ENCODE measurements at places on chromosomes 4 and X.

DNA sequence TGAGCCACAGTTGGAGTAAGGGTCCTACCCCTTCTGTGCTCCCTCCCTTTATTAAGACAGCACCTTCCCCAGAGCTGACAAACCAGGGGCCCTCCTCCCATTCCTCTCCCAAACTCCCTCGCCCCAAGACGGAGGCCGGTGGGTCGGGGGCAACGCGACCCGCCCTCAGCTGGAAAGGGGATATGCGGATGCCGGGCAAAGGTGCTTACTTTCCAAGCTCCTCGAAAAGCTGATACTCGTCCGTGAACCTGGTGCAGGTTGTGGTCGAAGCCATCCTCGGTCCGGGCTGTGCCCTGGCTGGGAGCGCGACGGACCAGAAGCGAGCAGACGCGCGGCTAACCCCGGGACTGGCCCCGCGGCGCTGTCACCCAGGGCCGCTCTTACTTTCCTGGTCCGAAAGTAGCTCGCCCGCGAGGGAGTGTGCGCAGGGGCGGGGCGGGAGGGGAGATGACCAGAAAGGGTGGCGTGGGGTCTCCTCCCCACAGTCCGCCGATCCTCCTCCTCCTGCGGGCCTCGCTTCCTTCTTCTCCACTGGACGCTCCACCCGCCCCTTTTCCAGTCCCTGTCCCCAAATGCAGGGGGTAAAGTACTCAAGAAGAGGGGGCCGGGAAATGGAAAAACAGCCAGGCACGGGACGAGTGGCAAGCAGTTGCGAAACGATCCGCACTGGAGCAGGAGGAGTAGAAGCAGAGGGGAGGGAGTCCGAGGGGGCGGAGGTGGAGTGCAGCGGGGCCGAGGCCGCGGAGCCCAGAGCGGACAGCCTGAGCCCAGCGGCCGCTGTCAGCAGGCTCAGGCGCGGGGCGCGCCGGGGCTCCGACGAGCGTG is 531 bp downstream of the CAMK2D start:
- peak; percentile 88 for DNase-seq

- DNase-seq = no peak
These were observed 126.2 kb downstream of the KLHL13 start for GRCh38 chrX:117990438-117990837.

DNA sequence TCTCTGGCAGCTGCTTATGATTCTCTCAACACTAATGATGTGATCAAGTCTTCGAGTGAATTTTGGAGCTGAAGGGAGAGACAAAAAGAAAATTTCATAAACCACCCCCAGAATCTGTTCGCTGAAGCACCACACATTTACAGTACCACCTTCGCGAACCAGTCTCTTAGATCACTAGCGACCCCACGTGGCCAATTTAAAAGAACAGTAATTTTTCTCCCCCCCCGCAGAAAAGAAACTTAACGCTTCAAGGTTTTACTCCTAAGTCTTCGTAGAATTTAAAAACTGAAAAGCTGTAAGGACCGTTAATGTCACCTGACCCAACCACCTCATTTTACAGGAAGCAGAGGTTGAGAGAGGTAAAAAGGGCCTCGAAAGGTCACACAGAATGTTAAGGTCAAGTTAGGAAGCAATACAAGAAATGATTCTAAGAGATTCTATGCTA is 187.5 kb downstream of the QDPR start:
- peak; percentile 20 for DNase-seq

- DNase-seq = no peak
These were observed 59.4 kb upstream of the EDNRA start for GRCh38 chr4:147421456-147421855.

DNA sequence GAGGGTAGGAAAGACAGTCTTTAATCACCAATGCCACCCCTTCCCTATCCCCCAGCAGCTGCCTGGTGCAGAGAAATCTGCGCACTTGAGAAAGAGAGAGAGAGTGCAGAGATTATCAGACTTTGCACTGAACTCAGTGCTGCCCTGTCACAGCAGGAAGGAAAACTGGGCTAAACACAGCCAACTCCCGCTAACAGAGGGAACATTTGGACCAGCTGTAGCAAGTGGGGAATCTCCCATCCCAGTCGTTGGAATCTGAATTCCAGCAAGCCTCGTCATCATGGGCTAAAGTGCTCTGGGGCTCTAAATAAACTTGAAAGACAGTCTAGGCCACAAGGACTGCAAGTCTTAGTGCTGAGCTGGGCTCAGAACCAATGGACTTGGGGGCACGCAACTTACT is 168.7 kb downstream of the DLG3 start:
- DNase-seq = no peak

DNA sequence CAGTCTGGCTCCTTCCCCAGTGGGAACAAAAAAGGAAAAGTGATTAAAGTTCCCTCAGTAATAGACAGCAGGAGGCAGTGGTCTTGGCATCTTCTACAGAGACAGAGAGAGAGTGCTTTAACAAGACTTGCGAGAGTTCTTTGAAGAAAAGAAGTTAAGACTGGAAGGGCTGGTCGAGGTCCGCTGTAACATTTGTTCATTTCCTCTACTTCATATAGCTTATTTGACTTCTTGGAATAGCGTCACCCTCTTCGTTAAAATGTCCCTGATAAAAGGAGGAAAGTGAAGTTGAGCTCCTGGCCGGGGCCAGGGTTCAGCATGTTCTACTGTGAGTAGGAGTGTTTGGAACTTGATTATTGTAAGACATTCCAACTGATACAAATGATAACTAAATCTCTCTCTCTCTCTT is 179.8 kb downstream of the SLIT2 start:
- no peak for DNase-seq

DNA sequence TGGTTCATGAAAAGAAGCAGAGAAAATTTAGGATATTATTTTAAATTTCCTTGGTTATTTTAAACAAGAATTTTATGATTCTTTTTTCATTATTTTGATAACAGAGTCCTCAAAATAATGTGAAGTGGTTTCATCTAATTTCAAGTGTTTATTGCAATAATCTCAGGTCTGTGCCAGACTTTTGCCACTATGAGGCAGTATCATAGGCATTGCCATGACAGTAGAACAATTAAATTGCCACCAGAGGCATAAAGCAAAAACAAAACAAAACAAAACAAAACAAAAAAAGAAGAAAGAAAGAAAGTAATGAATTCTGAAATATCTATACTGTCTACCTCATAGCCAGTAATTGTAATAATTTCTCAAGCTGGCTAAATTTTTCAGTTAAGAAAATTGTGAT is 739.2 kb downstream of the KCTD8 start:
- no peak for DNase-seq

DNA sequence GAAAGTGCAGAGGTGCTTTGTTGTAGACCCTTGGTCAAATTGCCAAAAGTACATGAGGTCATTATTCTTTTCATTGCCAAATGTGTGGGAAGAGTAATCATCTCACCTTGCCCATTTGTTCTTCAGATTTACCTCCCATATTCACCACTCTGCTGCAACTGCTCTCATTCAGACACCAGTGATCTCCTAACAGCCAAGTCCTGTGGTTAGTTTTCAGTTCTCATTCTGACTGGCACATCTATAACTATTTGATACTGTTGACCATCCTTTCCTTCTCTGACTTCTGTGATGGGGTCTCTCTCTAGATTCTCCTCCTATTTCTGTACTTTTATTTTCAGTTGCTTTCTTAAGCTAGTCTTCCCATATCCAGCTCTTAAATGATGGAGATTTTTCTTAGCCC is 39.8 kb downstream of the GRIA3 start:
- DNase-seq = no peak

- no peak for DNase-seq
These were observed 40.0 kb downstream of the ACSL1 start for GRCh38 chr4:184785813-184786212.

DNA sequence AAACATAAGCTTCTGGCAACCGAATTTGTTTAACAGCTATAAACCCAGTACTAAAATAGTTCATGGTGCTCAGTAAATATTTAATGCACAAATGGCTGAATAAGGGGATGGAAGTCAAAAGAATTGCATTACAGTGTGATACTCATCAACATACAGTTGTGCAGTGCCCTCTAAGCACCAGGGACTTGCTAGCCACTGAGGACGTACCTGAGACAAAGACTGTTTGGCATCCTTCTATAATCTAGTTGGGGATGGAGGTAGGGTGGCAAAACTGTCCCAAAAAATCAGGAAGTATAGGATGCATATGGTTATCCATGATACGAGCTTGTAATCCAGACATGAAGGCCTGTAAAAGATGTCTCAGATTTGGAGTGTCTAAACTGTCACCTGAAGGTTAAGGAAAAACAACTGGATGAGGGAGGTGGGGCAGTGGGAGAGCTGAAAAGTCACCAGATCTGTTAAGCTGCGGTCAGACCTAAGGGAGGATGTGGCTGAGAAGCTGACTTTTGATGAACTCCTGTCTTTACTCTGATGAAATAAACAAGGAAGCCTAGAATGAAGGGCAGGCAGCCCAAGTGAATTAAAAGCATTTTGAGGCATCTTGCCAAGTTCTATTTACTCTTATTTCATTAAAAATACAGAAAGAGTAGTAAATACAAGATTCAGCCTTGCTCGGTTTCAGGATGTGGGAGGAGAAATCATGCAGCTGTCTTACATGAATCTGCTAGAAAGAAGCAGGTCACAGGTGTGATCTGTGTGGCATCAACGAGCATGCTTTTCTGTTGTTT is 12.0 kb upstream of the CD38 start:
- DNase-seq = no peak

DNA sequence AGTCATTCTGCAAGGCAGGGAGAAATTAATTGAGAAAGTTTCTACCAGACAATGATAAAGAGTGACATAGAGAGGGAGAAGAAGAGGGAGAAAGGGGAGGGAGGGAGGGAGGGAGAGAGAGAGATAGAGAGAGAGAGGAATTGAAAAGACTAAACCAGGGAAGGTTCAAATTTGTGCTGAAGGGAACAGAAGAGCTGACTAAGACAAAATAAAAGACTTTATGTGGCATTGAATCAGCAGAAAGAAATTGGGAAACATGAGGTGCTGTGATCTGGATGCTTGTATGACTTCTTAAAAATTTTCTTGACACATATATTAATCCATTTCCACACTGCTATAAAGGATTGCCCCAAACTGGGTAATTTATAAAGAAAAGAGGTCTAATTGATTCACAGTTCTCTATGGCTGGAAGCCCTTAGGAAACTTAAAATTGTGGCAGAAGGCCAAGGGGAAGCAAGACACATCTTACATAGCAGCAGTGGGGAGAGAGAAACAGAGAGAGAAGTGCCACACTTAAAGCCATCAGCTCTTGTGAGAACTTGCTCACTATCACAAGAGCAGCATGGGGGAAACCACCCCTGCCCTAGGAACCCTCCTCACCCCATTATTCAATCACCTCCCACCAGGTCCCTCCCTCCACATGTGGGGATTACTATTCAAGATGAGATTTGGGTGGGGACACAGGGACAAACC is 13.5 kb upstream of the CXCL6 start:
- no peak for DNase-seq

- DNase-seq = no peak
These were observed 44.3 kb upstream of the FAM47C start for GRCh38 chrX:36963852-36964251.

DNA sequence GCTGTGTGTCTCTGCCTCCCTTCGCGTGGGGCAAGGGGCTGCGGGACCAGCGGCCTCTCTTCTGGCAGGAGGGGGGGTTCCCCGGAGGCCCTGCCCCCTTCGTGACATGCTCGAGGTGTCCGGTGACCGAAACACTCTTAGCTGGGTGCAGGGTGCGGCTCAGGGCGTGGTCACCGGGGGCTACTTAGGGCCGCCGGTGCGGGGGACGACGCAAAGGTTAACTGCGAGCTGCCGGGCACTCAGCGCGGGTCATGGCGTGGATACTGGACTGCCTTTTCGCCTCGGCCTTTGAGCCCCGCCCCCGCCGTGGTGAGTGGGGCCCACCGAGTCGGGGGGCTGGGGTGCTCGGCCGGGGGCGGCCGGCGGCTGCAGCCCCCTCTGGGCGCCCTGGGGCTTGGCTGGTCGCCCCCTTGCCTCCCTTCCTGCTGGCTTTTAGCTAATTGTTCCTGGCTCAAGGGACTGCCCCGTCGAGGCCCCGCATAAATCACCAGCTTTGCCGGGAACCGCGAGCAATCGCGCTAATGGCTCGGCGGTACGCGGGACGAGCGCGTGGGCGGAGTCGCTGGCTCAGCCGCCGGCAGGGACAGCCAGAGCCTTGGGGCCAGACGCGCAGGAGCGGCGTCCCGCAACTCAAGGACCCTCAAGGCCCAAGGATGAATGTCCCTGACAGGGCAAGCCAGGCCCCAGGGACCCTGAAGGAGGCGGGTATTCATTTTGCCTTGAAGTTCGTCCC is at the start of gene ARHGAP36:
Gene ARHGAP36 (plus strand): TSS at position 211 of the 733 bp plus-strand sequence. CDS start 23,320 bp downstream, outside the sequence.
- no peak for DNase-seq

- peak; percentile 76 for DNase-seq
These were observed 23.6 kb upstream of the TBC1D14 start for GRCh38 chr4:6885953-6886557.

GRCh38 chr4:175635546-175635945 is 176.5 kb downstream of the GPM6A start:
- DNase-seq = no peak

DNA sequence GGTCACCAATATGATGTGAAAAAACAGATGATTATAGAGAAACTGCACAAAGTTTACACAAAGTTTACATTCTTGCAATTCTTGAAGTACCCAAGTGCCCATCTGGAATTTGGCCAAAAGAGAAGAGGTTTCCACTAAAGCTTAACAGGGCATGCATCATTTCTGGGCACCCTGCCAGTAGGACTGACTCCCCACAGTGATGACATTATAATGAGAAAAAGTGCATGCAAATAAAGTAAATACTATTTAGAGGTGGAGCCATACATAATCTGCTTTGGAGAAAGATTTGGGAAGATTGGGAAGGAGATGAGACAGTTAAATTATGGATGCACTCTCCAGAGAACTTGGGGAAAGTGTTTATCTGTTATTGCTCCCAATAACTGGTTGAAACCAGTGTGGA is 93.7 kb upstream of the TRPC3 start:
- DNase-seq = no peak

DNA sequence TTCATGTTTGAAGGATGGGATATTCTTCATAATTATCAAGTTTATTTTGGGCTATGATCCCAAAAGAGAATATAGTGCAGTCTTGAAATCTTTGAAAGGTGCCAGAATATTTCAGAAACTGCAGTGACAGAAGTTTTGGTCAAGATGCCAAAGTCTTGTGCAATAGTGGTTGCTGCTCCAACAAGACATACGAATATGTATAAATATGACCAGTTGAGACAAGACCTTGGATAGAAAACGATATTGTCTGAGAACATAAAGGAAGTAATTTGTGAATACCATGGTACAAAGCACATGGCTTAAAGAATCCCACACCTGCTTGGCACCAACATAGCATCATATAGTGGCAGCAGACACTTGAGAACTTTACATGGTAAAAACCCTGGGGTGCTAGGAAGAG is 48.6 kb upstream of the AMELX start:
- DNase-seq = no peak

- DNase-seq = no peak
These were observed 97.0 kb upstream of the LDB2 start for GRCh38 chr4:16995451-16995850.

GRCh38 chr4:4574052-4574451 is 32.2 kb upstream of the STX18 start:
- no peak for DNase-seq

- DNase-seq = no peak
These were observed 44.1 kb downstream of the AFM start for GRCh38 chr4:73525611-73526010.

DNA sequence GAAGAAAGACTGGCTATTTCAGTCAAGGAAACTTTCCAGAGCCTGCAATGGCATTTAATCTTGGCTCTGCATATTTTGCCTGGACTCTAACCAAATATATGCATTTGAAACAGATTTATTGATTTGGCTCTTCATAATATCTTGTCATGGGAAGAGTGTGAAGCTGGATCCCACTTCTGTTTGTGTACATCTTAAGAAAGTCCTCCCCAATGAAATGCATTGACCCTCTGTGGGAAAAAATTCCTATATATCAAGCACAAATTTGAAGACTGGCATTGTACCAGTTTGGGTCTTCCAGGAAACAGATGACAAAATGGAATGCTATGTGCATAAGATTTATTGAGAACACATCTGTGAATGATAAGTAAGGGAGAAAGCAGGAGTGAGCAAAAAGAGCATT is 897.3 kb upstream of the TENM3 start:
- DNase-seq = no peak

Measured in left ventricle myocardium superior (tissue), 1 donor.